Mesendoderm (in vitro differentiated cells): ENCODE measurements at places on chromosomes 7 and 10.

DNA sequence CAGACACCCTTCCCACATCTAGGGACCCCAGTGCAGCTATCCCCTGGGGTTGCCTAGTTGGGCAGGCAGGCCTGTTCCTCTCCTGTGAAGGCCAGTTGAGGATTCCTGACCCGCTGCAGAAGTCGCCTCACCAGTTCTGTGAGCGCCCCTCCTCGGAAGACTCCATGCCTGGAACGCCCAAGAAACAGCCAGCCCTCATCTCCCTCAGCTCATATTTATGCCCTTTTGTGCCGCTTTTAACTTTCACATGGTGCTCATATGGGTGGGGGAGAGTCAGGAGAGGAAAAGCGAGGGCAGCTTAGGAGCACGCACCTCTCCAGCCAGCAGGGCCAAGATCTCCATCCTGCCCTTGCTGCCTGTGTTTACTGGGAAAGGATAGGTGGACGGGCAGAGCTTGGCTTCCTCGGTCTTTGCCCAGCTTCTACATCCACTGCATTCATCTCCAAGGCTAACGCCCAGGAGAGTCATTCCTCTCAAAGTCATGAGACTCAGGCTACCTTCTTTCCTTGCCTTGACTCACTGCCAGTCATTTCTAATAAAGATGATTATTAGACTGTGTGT is 286.6 kb downstream of the USP6NL start:
- DNase-seq, result no peak

- DNase-seq, result no peak
These were observed 4.9 kb downstream of the RADIL start for GRCh38 chr7:4878336-4879335.

- no peak for DNase-seq
These were observed 28.6 kb upstream of the CADPS2 start for GRCh38 chr7:122914812-122915211.

DNA sequence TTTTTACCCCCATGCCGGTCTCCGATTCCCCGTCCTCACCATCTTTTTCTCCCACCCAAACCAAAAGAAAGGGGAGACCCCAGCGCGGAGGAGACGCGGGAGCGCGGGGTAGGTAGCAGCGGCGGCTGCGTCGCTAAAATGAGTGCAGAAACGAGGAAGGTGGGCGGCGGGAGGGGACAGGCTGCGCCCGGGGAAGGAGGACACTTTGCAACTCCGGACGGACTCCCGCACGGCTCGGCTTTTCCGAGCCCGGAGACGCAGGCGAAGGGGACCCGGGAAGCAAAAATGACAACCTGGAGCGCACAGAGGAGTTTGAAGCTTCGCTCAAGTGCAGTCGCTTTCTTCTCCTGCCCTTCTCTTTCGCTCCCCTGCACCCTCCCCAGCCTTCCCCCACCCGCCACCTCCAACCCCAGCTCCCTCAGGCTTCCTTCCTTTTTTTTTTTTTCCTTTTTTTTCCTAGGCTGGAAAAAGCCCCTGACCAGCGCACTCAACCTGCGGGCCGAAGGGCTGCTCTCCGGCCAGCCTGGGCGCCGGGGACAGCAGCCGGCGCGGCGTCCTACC is 453 bp downstream of the SFMBT2 start:
- DNase-seq, result peak; percentile 87

DNA sequence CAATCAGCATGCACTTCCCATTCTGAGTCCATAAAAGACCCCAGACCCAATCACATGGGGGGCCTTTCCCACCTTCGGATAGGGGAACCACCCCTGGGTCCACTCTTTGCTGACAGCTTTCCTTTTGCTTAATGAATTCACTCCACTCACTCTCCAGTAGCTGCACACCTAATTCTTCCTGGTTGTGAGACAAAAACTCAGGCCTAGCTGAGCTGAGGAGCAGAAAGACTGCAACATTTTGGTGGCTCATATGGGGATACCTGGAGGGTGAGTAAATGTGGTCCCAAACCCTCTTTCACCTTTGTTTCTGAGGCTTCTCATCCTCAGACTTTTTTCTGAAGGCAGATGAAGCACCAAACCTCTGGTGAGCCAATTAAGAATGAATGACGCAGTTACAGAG is 138.1 kb downstream of the WDR11 start:
- no peak for DNase-seq

DNA sequence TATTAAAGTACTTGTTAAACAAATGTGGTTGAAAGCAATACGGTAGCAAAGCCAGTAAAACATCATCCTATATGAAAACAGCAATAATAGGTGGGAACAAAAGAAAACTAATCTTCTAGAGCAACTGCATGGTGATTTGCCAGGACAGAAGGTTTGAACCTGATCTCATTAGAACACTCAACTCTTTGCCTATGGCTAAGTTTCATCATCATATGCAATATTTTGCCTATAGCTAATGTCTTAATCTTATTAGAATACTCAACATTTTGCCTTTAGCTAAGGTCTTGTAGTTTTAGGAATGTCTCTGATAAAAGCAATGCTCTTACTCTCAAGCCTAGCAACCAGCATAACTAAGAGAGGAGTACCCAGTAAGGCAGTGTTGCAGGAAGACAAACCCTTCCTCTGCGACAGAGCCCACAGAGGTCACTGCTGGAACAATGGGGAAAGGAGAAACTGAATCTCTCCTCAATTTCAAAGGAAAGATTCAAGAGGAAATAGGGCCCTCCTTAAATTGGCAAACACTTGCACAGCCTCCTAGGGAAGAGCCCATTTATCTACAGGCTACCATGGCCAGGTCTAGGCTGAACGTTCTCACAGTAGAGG is 38.3 kb downstream of the CADPS2 start:
- DNase-seq, result no peak

- DNase-seq, result no peak
These were observed 159.7 kb downstream of the GNAI1 start for GRCh38 chr7:80294346-80294745.

DNA sequence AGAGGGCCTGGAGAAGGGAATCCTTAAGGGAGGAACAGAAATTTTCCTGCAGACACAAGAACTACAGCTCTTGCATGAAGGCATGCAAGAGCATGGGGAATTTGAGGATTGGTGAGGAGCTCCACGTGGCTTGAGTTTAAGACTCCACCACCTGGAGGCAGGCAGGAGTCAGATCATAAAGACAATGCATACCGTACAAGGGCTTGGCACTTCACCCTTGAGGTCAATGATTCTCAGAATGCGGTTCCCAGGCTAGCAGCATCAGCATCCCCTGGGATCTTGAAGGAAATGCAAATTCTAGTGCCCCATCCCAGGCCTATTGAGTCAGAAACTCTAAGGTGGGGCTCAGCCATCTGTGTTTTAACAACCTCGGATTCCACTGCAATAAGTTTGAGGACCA is 143.8 kb downstream of the C7orf25 start:
- DNase-seq, result peak; percentile 68

DNA sequence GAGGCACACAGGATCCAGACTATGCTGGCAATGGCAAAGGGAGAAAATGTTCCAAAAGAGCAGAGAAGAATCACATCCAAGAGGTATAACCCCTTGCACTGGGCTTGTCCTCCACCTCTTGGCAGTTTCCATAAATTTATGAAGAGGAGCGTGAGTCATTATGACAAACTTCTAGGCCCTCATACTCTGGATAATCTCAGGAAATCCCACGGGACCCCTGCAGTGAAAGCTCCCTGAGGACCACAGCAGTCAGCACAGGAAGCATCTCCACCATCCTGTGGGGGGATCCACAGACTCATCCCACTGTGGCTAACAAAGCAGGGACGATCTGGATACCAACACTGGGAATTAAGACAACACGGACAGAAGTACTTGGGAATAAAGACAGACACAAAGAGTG is 30.3 kb upstream of the GPAM start:
- no peak for DNase-seq

DNA sequence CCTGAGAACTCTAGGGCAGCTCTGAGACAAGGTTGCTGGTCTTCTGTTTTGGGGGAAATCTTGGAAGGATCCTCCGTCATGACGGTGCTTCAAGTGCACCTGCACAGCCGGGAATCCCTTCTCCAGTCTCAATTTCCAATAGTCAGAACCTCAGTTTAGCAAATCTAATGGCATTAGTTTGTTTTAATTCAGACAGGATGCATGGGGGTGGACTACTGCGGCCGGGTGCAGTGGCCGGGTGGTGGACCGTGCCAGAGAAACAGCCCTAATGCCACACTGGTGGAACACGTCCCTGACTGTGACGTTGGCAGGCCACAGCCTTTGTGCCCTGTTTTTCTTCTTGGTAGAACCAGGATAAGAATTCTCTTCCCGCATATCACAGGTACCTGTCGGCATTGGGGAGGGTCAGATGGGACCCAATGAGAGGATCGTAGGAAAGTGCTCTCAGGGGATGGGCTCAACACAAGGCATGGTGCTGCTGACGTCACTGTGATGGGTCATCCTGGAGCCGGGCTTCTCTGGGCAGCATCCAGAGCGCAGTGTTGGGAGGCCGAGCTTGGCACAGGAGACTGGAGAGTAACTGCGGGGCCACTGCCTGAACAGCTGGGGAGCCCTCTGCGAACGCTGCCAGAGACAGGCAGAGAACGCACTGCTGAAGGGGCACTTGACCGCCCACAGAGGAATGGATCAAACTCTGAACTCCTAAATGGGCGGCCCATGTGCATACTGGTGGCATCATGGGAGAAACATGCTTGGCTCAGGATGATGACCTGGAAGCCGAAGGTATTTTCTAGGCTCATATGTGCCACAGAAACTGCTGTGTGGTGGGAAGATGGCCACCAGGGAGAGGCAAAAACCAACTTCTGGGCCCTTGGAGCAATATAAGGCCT is 313.8 kb upstream of the SHH start:
- DNase-seq, result peak; percentile 7

DNA sequence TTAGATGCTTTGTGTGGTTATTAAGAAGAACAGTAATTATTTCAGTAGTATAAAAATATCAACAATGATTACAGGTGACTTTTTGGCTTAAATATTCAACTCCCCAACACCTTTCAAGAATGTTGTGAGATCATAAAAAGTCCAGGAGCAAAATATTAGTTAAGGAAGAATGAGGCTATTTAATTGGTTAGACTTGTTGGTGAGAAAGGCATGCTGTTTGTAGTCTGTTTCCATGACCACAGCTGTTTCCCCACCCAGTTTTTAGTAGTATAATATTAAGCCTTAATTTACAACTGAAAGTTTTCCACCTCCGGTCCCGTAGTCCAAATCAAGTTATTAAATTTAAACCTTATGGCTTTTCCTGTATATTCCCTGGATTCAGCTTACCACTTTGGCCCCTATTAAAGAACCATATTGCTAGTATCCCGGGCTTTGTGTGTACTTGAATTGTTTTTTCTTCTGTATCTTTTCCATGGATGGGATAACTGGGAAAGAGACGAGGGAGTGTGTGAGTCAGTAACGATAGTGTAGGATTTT is 133.3 kb downstream of the CELF2 start:
- no peak for DNase-seq

DNA sequence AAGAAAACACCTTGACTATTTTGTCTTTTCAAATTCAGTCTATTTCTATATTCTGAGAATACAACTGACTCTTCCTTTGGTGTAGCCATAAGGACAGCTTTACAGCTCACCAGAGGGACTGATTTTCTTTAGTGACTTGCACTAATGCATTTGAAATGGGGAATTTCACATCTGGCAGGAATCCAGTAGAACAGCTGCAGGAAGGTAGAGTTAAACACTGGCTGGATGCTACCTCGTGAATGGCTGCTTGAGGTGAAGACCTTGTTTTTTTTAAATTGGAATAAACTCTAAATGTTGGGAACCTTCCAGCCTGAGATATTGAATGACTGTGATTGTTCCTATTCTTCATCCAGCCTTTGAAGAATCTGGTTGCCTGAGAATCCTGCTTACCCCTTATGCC is 139.5 kb upstream of the STK17A start:
- no peak for DNase-seq

DNA sequence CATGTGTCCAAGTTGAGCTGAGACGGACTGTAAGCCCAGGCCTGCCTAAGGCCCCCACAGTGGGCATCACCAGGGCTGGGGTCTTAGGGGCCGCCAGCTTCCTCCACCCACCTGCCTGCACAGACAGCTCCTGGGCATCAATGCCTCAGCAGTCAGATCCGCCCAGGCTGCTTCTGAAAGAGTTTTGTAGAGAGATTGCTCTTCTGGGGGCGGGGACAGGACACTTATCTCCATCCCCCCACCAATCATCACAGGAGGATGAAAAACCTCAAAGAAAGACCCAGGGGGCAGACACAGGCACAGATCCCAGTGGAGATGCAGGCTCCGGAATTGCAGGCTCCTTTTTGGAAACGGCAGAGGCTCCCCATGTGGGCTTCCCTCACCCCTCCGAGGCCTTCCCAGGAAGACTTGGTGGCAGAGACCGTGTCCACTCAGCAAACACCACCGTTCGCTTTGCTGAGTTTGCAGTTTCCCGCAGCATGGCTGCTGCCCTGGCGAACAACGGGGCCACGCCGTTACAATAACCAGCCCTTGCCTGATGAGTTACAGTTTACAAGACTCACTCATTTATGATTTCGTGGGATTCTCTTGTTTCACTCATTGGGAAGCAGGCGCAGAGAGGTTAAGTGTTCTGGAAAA is 96.4 kb downstream of the MKI67 start:
- no peak for DNase-seq

GRCh38 chr10:111335826-111336225 is 259.0 kb downstream of the ADRA2A start:
- DNase-seq, result no peak

GRCh38 chr10:19874791-19875190 is 58.6 kb downstream of the PLXDC2 start:
- DNase-seq, result peak; percentile 43
